ENCODE measurements at places on chromosomes 16 and 17.

DNA sequence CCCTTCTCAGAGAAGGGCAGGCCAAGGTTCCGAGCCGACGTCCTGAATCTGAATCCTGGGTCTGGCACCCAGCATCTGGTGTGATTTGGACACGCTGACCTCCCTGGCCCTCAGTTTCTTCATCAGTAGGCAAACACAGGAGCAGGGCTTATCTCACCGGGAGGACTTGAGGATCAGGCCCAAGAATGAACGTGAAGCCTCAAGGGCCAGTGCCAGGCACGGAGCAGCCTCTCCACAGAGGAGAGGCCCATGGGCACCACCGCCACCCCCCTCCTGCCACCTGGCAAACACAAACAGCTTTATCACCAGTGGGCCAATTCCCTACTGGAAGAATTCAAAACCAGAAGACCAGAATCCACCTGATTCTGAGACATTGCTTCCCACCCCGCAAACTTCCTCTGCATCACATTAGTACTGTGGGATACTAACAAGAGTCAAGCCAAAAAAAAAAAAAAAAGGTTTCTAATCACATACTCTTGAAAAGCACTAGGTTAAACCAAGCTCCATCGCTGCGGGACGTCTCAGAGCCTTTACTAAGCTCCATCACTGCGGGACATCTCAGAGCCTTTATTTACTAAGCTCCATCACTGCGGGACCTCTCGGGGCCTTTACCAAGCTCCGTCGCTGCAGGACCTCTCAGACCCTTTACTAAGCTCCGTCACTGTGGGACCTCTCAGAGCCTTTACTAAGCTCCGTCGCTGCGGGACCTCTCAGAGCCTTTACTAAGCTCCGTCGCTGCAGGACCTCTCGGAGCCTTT is 68.0 kb upstream of the DOC2B start:
- DNase-seq = no peak

DNA sequence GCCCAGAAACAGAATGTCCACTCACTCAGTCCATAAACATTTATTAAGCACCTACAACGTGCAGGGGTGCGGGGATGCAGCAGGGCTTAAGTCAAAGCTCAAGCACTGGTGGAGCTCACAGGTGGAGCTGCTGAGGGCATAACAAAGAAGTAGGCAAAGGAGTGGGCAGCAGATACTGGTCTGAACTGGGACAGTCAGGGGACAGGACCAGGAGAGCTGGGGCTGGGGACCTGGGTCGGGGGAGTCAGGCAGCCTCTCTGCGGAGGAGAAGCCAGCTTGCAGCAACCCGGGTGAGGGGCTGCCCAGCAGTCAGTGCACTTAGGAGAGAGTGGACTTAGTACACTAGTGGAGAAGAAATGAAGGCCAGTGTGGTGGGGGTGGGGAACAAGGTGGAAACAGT is 10.0 kb upstream of the TNFRSF13B start:
- DNase-seq = no peak

DNA sequence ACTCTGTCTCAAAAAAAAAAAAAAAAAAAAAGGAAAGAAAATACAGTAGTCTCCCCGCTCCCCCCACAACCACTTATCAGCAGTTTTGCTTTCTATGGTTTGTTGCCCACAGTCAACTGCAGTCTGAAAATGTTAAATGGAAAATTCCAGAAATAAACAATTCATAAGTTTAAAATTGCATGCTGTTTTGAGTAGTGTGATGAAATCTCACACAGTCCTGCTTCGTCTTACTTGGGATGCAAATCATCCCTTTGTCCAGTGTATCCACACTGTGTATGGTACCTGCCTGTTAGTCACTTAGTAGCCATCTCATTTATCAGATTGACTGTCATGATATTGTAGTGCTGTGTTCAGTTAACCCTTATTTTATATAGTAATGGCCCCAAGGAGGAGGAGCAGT is 41.5 kb downstream of the NF1 start:
- DNase-seq = no peak

- DNase-seq = no peak
These were observed 13.7 kb upstream of the AKAP10 start for GRCh38 chr17:19991252-19991885.

DNA sequence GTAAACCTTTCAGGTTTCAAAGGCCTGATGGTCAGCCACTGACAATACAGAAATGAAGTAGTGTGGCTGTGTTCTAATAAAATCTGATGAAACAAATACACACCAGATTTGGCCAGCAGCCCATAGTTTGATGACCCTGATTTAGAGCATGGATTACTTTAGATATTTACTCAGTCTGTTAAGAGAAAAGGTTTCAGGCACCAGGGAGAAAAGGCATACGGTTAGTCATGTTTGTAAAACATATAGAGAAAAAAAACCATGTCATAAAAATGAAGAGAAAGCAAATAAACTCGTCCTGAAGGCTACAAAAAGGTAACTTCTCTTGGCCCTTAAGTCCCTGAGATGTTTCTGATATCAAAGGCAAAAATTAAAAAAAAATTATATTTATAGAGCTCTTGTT is 112.1 kb downstream of the ADAMTS18 start:
- DNase-seq = no peak

GRCh38 chr16:71472931-71473330 is 10.9 kb upstream of the ZNF23 start:
- DNase-seq = no peak

DNA sequence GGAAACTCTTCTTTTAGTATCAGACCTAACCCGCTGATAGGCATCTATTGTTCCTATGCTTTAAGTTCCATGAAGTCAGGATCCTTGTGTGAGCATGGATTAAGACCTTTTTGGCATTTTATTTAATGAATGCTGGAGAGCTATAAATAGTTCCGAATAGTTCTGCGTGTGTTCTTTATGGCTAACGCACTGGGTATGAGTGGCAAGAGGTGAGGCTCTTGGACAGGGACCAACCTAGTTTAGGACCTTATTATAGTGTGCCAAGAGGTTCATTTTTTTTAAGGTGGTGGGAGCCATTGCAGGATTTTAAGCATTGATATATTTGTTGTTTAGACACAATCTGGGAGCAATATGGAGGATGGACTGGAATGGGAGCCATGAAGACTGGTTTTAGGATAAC is 71.8 kb downstream of the KPNA2 start:
- no peak for DNase-seq

- no peak for DNase-seq
These were observed 7.9 kb upstream of the ZNF778 start for GRCh38 chr16:89209522-89210044.

- no peak for DNase-seq
These were observed 192.2 kb downstream of the WWOX start for GRCh38 chr16:78291604-78292003.

DNA sequence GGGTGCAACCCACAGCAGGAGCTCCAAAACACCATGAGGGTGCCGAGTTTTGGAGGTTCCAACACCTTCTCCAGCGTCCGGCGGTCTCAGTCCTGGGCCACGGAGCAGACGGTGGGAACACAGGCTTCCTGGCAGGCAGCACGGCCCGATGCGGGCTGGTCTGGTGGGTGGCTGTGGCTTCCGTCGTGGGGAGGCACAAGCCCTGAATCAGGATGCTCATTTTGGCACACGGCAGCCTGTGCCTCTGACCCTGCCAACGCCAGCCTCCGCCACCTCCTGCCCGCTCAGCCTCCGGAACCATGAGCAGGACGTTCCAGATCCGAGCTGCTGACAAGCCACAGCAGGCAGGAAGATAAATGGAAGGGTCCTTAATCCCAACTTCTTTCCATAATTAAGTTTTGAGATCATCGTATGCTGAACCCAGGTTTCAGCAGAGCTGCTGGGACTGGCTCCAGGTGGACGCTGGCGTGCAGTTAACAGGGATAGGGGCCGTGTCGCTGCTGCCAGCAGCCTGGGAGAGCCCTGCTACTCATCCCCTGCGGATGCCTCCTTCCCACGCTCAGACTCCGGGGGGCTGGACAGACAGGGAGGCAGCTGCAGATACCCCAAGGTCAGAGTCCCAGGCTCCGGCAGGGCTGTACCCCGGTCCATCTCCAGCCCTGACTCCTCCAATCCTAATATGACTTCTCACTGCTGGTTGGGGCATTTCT is 136.6 kb downstream of the ENGASE start:
- peak; percentile 82 for DNase-seq

DNA sequence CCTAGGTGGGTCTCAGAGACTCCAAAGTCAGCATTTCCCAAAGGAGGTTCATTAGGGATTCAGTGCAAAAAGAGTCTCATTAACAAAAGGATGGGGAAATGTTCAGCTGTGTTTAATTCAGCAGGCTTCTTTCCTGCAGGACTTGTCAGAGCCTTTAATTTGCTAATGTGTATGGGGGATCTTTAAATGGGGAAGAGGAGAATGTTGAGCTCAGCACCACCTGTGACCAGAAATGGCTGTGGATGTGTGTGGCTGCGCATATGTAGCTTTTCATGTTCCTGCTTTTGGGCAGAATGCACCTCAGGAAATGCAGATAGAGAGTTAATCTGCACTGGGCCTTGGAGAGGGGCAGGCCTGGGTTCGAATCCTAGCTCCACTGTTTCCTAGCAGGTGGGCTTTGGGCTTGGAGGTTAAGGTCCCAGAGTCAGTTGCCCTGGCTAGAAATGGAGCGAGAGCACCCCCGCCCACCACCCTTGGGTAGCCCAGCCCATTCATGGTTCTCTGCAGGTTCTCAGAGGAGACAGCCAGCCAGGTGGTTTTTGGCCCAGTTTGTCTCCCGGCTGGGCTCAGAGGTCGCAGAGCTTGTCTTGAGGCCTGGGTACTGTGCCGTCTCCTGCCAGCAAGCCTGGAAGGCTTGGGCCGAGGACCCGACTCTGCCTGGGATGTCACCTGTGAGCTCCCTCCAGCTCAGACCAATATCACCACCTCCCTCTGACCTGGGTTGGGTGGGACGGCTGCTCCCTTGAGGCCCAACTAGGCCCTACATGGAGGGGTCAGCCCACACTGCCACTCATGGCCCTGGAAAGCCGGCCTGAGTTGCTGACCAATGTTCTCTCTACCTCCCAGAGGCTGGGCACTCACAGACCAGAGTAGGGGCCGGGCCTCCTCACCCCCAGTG is 9.3 kb downstream of the ADCY7 start:
- no peak for DNase-seq

GRCh38 chr17:41885733-41886132 is 20.5 kb upstream of the KLHL11 start:
- peak; percentile 42 for DNase-seq

DNA sequence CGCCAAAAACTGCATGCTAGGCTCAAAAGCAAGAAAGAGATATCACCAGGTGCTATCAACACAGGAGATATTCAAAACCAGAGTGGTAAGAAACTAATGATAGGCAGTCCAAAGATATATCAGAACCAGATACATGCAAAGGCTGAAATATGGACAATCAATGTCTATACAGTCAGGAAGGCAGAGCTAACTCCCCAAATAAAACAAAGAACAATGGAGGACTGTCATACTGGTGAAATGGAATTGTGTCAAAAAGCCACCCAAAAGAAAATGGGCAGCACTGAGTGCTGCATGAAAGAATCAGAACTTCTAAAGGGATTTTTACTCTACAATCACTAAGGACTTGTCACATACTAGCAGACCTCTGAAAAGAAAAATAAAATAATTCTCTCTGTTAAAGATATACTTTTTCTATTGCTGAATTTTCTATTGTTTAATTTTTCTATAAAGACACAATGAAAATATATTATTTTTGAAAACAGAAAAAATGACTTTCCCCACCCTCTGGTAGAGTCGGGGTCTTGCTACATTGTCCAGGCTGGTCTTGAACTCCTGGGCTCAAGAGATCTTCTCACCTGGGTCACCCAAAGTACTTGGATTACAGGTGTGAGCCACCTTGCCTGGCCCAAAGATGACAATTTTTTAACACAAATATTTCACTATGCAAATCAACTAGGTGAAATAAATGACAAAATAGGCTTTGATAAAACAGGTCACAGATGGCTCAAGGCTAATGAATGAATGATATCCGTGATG is 98.2 kb downstream of the USP32 start:
- no peak for DNase-seq

DNA sequence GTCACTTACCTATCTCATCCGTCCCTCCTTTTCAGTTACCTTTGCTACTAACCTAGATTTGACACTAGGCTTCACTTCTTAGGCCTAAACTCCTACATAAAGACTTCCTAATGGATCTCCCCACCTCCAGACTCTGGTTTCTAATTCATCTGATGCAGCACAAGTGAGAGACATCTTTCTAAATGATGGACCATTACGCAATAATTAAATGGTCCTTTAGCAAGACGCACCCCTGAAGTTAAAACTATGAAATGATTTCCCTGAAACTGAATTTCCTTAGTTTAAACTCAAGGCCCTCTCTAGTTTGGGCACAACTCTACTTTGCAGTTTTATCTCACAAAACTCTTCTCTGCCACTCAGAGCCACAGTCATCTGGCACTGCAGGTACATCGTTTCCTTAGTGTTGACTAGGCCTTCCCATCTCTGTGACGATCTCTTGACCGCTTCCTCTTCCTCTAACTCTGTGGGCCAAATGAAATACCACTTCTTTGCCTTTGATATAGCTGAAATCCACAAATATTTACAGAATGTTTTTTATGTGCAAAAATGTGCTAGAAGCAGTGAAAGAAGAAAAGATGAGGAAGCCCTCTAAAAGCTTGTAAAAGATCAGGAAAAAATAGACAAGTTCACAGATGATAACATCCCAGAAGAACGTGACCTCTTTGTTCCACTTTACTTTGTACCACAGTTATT is 3.3 kb downstream of the SYNRG start:
- no peak for DNase-seq

GRCh38 chr17:79306424-79307318 is 232.0 kb downstream of the ENGASE start:
- no peak for DNase-seq

DNA sequence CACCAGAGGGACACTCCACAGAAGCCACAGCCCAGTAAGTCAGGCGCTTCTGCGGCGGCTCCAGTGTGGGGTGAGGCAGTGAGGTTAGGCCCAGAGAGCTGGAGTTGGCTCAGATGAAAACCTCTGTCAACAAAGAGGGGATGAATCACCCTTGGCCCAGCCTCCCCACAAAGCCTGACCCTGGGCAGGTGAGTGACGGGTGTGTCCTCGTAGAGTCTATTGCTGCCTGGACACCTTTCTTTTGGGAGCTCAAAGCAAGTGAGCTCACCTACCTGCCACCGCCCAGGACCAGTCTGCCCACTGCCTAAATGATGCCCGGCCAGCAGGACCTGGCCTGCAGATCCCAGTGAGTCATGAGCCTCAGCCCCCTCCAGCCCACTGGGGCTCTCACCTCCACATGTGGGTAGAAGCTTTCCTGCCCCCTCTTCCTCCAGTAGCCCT is 24.9 kb upstream of the DBNDD1 start:
- DNase-seq = no peak

GRCh38 chr17:79659376-79659775 is 48.5 kb upstream of the RBFOX3 start:
- no peak for DNase-seq

GRCh38 chr17:65677932-65678331 is 116.5 kb upstream of the AXIN2 start:
- no peak for DNase-seq

GRCh38 chr16:13005721-13006247 is 104.4 kb downstream of the SHISA9 start:
- DNase-seq = no peak
